ENCODE measurements at places on chromosomes 7 and 10.

DNA sequence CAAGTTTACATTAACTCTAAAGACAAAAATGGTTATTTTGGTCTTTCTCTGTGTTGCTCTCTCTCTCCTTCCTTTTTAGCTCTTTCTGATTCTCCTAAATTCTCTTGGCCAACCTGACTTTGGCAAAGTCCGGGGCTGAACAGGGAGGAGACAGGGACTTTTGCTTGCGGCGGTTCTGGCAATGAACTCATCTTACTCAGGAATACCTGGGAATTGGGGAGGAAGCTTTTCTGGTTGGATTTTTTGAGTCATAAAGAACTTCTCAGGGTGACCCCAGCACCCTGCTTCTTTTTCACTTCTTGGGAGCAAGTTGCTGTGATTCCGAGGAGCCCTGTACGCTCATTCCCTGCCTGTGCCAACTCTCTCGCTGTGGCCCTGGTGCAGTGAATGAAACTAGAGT is 16.0 kb downstream of the GATA3 start:
- no peak for DNase-seq

GRCh38 chr10:44706745-44707144 is 204.4 kb upstream of the TMEM72 start:
- DNase-seq, result no peak

GRCh38 chr10:65367706-65368105 is 1558.1 kb upstream of the LRRTM3 start:
- no peak for DNase-seq

GRCh38 chr7:157690058-157690832 is 353.4 kb downstream of the DNAJB6 start:
- no peak for DNase-seq

GRCh38 chr10:72375173-72375572 is 20.5 kb upstream of the DNAJB12 start:
- DNase-seq, result no peak

GRCh38 chr10:17430647-17431355 is 23.6 kb downstream of the ST8SIA6 start:
- DNase-seq, result peak; percentile 71

- no peak for DNase-seq
Observed at GRCh38 chr7:22990588-22990949, 23.4 kb downstream of the HYCC1 start.

DNA sequence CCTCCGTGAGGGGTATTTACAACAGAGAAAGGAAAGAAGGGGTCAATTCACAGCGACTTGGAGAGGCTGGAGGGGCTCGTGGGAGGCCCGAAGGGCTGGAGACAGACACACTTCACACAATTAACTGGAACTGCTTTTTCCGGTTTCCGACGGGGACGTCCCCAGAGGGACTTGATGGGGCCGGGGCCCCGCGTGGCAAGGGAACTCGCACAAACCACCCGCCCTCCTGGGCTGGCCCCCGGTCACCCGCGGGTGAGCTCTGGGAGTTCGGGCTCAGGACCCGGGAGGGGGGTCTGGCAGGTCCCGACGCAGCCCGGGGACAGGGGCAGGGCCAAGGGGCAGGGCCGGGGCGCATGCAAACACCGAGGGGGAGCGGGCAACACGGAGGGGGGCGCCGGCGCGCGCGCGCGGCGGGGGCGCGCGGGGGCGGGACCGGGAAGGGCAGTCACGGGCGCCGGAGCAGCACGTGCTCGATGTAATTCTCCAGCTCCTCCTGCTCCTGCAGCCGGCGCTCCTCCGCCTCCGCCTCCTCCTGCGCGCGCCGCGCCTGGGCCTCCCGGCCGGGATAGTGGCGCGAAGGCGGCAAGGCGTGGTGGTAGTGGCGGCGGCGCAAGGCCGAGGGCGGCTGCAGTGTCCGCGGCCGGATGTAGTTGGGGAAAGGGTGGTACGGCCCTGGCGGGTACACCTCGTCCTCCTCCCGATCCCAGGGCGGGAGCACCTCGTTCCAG is 2.7 kb downstream of the VGF start:
- no peak for DNase-seq

- DNase-seq, result no peak
Observed at GRCh38 chr10:1709161-1709560, 28.2 kb downstream of the ADARB2 start.

DNA sequence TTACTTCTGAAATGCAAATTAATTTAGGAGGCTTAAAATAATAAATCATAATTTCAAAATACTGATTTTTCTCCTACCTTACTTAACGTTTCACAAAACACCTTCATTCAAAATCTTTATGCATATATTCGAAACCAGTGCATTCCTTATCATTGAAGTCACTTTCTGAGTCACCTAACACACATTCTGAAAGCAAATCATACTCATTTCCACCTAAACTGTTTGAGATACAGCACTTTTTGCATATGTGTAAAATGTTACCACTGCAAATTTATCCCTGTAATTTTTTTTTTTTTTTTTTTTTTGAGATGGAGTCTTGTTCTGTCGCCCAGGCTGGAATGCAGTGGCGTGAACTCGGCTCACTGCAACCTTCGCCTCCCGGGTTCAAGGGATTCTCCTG is 15.7 kb downstream of the PPP3CB start:
- DNase-seq, result no peak

DNA sequence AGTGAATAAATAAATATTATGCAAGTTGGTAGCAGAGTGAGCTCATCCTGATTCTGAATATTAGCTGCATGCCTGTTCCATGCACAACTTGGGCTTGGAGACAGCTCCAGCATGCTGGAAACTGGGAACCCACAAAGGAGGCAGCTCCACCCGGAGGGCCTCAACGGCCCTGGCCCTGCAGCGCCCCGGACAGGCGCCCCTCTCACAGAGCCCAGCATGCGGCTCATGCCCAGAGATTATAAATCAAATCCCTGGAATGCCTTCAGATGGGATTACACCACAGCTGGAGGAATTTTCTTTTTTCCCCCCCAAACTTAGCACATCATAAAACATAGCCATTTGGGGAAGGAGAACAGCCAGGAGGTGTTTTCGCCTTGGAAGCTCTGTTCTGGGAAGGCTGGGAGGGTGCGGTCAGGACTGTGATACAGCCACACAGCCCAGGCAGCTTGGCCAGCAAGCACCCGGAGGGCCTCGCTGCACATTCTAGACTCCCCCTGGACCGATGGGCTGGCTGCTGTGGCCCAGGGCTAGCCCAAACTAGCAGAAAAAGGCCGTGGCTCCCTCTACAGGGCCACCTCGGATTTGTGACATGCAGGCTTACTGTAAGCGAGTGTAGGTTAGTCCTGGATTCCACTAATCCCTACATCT is 102.4 kb downstream of the PTPN20 start:
- DNase-seq, result no peak

GRCh38 chr7:159154243-159154642 is 9.6 kb upstream of the VIPR2 start:
- DNase-seq, result no peak

- peak; percentile 67 for DNase-seq
Observed at GRCh38 chr10:59894114-59894513, 12.2 kb downstream of the CCDC6 start.

DNA sequence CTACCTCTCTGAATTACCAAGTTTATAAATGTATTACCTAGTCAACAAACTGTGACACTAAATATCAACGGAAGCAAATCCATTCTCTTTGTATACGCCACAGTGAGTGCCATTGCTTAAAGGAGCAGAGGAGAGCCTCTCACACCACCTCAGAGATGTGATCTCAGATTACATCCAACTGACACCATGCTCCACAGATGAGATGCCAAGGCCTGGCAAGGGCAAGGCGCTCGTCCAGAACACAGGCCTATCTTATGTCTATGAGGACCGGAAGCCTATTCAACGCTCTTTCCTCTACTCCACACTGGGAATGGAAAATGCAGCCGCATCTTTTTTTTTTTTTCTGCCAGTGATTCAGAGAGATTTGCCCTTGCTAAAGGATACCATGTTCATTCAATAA is 11.4 kb downstream of the PDIA4 start:
- no peak for DNase-seq

GRCh38 chr7:135938563-135938962 is 38.6 kb downstream of the MTPN start:
- DNase-seq, result no peak

Data from adrenal gland (tissue), 19 donors.